Kidney (tissue), 22 donors: ENCODE measurements at places on chromosomes 16 and 17.

GRCh38 chr17:50785946-50786570 lies 18.7 kb upstream of the ANKRD40CL start:
- DNase-seq, result no peak

DNA sequence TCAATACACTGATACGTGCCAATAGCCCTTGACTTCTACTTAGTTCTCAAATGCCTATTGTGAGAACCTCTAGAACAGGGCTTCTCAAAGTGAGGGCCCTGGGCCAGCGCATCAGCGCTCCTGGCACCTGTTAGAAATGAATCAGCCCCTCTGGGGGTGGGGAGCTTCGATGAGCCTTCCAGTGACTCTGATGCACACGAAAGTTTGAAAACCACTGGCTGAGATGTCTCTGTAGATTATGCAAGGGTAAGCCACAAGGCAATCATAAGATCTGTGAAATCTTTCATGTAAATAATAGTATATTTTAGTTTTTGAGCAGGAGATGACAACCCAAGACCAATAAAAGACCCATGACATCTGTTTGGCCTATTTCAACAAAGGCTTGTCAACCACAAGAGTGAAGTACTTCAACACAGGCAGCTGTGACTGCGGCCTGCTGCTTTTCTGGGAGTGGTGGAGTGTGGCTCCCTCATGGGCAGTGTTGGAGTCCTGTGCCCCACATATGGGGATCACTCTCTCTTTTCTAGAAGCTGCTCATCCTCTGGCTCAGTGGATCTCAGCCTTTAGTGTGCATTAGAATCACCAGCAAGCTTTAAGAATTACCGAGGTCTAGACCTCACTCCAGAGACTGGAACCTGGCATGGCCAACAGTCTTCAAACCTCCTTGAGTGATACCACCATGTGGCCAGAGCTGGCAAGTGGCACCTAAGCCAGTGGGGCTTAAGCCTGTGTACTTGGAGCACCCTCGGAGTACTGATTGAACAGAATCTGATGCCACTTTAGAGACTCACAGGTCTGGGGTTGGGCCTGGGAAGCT lies 5.8 kb downstream of the MTHFSD start:
- no peak for DNase-seq

DNA sequence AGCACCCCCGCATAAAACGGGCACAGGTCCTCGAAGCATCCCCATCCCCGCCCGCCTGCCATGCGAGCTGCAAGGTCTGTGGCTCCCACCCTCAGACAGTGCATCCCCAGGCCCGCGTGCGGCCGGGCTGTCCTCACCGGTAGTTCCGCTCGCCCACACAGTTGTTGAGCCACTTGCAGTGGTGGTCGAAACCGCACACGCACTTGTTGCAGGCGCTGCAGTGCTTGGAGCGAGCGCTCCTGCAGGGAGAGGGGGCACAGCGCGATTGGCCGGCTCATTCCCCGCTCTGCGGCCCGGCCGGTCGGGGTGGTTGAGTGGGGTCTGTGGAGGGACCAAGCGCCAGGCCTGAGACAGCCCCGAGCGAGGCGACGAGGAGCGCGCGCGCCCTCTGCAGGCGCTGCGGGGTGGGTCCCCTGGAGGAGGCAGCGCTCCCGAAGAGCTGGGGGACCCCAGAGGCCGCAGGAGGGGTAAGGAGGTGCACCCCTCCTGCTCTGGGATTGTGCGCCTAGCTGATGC lies 6.0 kb upstream of the TPPP3 start:
- DNase-seq, result peak; percentile 83

DNA sequence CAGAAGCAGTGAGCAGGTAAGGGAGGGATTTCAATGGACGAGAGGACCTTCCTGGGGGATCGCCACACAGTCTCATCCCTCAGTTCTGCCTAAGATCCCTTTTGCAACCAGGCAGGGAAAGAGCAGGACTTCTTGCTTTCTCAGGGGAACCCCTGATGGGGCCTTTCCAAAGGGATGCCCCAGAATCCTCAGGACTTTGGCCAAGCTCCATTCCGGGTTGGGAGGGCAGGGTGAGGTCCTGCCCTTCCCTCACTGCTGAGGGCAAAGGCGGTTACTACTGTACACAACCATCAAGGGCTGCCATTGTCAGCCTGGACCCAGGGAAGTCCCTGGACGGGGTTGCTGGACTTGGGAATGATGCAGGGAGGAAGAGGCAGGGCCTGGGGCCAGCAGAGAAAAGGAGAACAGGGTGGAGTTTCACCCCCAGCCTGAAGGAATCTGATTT lies 9.7 kb downstream of the PRR29 start:
- DNase-seq, result no peak

DNA sequence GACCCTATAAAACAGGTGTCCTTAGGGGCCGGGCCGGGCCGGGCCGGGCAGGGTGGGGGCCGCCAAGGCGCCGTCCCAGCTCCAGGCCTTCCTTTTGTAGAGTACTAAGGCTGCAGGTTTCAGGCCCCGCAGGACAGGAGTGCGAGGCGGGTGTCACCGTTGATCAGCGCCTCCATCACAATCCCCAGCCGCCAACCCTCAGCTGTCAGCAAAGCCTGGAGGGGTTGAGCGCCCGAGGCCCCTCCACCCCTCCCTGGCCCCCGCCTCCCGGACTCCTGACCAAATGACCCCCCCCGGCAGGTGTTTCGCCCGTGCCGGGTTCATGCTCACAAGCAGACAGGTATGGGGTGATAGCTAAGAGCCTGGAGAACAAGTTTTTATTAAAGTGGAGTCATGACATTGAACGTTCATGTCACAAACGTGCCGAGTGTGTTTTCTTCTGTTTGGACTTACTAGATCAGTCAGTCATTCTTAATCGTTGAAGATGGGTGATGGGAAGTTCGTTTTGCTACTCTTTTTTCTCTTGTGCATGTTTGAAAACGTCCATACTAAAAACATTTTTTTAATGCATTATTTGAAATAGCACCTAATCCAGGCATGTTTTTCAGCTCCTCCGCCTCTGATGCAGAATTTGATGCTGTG lies 534 bp downstream of the ARL2BP start:
- DNase-seq, result no peak

GRCh38 chr16:61385392-61386071 lies 650.7 kb downstream of the CDH8 start:
- DNase-seq, result no peak
